ENCODE measurements at places on chromosomes 1 and 21.
A peak's percentile ranks its signal among the peaks of the same experiment; 100 is the strongest.

DNA sequence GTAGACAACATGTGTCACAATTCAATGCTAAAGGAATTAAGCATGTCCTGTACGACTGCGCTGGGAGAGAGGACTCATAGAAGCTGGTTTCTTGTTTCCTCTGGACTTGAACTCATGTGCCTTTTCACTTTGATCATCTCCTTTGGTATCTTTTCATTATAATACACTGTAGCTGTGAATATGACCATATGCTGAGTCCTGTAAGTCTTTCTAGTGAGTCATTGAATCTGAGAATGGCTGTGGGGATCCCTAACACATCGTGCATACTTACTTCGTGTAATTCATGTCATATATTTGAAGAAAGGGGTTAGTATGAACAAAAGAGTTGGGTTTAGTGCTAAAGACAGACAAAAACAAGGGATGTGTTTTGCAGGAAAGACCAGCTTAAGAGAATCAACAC is 148.1 kb upstream of the RUNX1 start:
- DNase-seq: no peak

DNA sequence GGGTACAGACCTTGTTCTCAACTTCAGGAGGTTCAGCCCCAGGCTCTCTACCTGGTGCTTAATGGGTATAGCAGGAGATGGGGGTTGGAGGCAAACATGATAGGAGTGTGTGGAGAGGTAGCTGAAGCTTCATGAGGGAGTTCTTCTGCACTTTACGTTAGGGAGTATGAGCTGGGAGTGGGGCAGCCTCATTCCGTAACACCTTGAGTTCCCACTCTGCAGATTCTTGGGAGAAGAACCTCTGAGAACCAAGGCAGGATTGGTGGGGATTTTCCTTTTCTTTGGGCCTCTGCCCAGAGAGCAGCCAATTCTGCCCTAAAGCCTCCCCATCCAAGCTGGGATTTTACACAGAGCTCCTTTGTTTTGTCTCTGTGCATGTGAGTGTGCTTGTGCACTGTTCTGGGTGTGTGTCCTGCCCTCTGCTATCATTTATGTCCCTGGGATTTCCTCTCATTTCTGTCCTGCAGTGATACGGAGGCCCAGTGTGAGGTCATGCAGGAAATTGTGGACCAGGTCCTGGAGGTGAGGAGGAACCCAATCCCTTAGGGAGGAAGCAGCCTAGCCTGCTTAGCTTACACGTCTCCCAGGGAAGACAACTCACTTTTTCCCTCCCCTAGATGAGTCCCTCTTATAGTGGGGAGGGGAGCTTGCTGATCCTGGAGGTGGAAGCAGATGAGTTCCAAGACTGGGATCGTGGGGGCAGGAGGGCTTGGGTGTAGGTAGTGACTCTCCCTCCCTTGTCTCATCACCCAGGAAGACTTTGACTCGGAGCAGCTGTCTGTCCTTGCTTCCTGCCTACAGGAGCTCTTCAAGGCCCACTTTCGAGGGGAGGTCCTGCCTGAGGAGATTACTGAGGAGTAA is 11.6 kb upstream of the SLC27A3 start:
- no peak for DNase-seq

DNA sequence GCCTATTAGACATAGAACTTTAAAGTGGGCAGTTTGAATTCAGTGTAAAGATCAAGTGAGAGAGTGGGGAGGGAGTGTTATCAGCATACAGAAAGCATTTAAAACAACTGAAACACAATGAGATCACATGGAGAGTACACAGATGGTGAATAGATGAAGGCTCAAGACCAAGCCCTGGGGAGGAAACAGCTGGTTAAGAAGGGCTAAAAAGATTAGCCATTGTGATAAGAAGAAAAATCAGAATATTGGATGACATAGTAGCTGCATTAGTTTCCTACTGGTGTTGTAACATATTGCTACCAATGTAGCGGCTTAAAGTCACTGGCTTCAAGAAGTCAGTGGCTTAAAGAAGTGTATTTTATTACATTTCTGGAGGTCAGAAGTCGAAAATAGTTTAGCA is 443.4 kb upstream of the RGS18 start:
- DNase-seq: no peak

- DNase-seq: no peak
Measured at GRCh38 chr1:160494620-160495019, 28.4 kb downstream of the SLAMF6 start.

- DNase-seq: no peak
Measured at GRCh38 chr21:45423201-45423955, 18.4 kb downstream of the COL18A1 start.

GRCh38 chr21:23223882-23224281 is 2225.7 kb downstream of the NCAM2 start:
- no peak for DNase-seq

DNA sequence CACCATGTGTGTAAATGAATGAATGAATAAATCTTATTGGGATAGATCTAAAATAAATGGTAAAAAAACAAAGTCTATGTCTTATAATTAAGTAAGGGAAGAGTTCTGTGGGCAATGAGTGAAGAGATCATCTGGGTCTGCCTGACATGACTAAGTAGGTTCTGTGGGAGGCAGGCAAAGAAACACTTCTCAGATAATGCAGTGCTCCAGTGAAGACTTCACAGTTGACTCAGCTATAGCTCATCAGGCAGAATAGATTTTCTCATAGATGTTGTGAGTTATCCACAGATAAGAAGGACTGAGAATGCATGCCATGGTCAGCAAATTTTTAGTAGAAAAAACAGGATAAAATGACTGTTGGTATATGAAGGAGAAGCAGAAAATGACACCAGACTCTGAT is 12.4 kb downstream of the KRTAP22-2 start:
- no peak for DNase-seq

GRCh38 chr1:111628153-111628552 is 8.6 kb downstream of the RAP1A start:
- no peak for DNase-seq

DNA sequence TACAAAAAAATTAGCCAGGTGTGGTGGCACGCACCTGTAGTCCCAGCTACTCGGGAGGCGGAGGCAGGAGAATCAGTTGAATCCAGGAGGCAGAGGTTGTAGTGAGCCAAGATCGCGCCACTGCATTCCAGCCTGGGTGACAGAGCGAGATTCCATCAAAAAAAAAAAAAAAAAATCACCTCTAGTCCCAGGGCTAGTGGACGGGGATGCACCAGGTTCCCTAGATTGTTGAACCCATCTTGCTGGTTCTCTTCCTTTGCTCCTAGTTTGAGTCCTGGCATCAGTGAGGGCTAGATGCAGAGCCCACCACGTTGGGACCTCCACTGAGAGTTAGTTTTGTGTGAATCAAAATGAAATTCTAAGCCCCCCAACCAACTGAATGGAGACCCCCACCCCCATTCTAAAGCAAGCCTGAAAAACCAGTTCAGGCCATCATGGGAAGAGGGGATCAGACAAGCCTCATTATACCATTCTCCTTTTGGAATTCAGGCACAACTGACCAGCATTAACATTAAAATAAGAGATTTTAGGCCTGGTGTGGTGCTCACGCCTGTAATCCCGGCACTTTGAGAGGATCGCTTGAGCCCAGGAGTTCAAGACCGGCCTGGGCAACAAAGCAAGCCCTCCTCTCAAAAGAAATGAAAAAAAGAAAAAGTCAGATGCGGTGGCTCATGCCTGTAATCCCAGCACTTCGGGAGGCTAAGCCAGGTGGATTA is 17.9 kb upstream of the L1TD1 start:
- DNase-seq: no peak

DNA sequence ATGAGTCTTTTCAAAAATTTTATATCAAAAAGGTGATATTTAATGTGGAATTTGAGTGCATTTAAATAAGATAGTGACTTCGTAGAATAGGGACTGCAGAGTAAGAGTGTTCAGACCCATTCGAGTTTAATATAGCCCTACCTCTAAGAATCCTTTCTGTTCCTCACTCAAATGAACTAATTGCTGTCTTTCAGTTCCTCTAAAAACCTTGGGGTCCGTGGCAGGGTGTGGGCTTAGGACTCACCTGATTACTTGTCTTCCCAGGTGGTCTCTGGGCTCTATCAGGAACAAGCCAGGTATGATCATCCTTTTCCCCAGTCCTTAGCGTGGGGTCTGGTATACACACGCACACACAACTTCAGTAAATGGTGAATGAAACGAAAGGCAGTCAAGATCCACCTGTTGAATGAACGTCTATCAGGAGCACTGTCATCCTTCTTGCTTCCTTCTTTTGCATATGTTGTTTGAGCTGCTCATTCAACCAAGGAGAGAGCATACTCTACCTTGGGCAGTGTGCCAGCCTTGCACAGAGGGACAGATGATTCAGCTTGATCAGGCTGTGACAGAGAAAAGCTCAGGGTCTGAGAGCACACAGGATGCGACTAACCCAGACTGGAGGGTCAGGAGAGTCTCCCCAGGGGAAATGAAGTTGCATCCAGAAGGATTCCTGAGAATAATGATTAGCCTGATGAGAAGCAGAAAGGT is 1.2 kb upstream of the RNF11 start:
- peak; percentile 77 for DNase-seq

DNA sequence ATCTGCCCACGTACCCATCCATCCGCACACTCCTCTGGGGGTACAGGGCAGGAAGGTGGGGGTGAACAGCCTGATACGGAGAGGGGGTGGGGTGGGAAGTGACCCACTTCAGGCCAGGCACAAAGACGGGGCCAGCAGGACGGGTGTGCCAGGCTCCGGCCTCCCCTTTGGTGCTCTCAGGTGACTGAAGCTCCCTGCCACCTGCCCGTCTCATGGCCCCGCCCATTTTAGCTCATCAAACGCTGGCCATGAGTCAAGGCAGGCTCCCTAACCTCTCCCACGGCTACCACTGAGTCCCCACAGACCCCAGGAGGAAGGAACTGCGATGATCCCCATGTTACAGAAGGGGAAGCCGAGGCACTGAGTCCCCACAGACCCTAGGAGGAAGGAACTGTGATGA is 109.6 kb downstream of the CRYAA start:
- no peak for DNase-seq

DNA sequence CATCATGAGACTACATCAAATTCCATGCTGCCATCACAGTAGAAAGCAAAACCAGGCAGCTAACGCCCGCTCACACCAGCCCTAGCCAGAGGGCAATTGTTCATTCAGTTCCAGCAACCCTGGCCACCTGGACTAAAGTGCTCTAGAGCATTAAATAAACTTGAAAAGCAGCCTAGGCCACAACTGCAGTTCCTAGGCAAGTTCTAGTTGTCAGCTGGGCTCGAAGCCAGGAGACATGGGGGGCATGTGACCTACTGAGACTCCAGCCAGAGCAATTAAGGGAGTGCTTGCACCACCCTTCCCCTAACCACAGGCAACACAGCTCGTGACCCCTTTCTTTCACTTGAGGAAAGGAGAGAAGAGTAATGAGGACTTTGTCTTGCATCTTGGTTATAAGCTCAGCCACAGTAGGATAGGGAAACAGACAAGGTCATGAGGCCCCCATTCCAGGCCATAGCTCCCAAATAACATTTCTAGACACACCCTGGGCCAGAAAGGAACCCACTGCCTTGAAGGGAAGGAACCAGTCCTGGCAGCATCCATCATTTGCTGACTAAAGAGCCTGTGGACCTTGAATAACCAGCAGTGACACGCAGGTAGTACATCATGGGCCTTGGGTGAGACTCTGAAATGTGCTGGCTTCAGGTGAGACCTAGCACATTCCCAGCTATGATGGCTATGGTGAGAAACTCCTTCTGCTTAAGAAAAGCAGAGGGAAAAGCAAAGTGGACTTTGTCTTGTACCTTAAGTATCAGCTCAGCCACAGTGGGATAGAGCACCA is 77.0 kb downstream of the ZZZ3 start:
- no peak for DNase-seq

- DNase-seq: no peak
Measured at GRCh38 chr21:39611551-39612190, 1.1 kb upstream of the B3GALT5 start.

GRCh38 chr1:220341126-220341525 is 68.9 kb upstream of the RAB3GAP2 start:
- DNase-seq: no peak

DNA sequence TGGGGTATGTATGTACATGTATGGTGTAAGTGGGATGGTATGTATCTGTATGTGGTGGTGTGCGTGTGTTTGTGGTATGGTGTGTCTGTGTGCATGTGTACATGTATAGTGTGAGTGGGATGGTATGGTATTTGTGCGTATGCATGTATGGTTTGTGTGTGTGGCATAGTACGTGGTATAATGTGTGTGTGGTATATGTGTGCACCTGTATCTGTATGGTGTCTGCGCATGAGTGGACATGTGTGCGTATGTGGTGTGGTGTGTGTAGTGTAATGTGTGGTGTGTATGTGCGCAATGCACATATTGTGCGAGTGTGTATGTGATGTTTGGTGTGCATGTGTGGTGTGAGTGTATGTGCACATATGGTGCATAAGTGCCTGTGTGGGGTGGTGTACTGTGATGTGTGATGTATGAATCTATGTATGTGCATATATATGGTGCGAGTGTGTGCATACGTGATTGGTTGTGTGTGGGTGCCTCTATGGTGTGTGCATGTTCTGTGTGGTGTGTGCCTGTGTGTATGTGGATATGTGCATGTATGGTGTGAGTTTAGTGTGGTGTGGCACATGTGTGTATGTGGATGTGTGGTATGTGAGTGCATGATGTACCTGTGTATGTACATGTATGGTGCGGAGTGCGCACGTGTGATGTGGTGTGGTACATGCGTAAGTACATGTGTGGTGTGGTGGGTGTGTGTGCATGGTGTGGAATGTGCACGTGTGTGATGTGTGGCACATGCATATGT is 38.8 kb downstream of the WDR4 start:
- DNase-seq: no peak

DNA sequence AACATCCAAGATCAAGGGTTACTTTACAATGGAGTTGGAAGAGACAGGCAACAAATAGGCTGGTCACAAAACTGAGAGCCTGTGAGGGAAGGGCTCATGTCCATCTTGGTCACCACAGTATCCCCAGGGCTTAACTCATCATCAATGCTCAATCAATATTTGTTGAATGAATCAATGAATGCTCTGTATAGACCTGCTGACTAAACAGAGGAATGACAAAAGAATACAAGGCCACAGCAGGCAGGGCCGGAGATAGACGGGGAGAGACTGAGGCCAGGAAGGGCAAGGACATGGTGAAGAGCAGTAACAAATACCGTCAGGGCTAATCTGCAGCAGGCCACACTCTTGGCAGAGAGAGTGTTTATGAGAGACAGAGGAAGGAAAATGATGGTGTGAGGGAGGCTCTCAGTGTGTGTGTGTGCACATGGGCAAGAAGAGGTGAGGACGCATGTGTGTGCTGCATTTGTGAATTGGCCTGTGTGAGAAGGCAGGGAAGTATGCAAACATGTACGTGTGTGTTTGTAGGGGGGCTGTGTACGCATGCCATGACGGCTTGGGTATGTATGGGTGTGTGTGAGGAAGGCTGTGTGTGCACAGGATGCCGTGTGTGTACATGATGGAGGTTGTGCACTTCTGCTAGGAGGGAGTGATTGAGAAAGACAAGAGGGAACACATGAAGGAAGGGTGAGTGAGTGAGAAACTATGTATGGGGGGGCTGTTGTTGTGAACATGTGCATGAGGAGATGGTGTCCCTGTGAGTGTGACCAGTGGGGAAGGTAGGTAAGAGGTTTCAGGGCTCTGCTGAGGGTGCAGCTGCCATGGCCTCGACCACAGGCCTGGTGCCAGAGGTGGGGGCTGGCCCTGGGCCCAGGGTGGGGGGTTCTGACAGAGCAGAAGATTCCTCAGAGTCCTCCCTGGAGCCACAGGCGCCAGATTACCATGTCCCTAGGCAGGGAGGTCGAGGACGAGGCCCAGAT is 15.4 kb downstream of the AHDC1 start:
- no peak for DNase-seq

GRCh38 chr1:169118227-169118626 is 11.7 kb downstream of the ATP1B1 start:
- no peak for DNase-seq
